ENCODE measurements at places on chromosomes 12 and 14. TPM values are rescaled to one million over a fixed set of nuclear protein-coding genes. Genes with fewer than 3 reads are reported as not detected.

- no peak for DNase-seq
Observed at GRCh38 chr14:92122351-92122677, 545 bp downstream of the CPSF2 start.

DNA sequence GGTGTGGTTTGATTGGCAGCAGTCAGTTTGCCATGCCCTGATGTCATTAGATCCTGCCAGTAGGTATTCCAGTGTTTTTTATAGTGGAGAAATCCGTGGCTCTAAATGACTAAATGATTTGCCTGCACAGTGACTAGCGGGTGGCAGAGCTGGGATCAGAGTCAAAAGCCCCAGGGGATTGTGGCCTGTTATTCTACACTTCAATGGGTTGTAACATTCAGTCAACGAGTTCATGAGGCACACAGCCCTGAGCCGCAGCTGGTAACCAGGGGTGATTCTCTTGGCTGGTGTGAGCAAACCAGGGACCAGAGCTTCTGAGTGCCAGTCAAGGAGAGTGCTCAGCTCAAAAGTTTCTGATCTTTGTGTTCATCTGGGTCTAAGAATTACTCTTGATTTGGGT is 1.8 kb downstream of the MYH6 start:
- DNase-seq = no peak

The ACSS3 gene
- total RNA-seq = 78.1 TPM

GRCh38 chr12:38875586-38876228 is 29.7 kb downstream of the CPNE8 start:
- DNase-seq = no peak

GRCh38 chr12:89821896-89822295 is 113.3 kb upstream of the ATP2B1 start:
- no peak for DNase-seq

The ZBTB42 gene
- 6.3 TPM for total RNA-seq

GRCh38 chr14:45251912-45252311 is 1.1 kb downstream of the MIS18BP1 start:
- no peak for DNase-seq

The AJUBA gene
- 26.8 TPM for total RNA-seq

DNA sequence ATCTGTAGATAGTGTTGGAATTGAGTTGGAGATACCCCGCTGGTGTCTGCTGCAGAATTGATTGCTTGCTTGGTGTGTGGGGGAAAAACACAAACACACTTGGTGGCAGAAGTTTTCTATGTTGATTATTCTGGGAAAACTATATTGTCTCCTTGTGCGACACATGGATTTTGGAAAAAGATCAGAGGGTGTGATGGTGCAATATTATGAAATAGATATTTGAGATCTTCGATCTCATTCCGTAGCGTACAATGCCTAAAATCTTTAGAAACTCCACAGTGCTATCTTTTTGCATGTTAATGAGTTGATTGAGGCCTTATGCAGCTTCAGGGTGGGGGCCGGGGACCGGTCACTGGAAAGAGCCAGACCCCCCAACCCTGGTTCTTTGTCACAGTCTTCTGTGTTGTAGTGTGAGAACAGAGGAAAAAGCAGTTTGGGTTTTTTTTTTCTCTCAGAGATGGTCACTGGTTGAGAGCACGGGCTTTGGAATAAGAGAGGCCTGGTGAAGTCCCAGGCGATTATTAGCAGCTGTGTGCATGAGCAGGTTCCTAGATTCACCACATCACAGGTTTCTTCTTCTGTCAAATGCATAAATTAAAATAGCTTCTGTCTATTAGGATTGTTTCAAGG is 88.2 kb downstream of the ST8SIA1 start:
- DNase-seq = no peak

GRCh38 chr12:101351682-101352081 is 55.9 kb downstream of the ARL1 start:
- DNase-seq = no peak
